ENCODE measurements at places on chromosomes 6 and 20.

DNA sequence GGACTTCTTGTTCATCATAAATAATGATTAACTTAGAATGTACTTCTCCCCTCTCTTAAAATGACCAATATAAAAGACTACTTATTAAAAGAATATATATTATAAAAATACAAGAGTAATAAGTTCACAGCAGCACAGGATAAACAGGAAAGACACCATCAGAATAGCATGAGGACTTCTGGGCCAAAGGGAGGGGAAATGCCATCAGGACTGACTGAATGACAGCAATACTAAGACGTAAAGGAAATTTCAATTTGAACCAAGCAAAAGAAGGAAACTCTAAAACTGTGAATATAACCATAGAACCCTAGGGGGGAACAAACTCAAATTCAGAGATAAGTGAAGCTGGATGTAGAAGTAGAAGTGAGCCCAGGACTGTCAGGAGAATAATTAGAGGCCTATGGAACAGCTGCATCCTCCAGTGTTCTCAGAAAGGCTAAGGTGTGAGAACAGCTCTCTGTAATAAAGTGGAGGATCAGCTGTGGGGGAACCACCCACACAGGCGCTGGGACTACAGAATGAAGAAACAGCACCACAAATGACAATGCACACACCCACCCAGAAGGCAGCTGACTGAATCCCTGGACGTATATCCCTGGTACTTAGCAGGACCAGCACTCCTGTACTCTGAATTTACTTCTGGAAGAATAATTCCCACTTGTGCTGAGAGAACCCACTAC is 37.8 kb downstream of the ZHX3 start:
- DNase-seq: no peak

DNA sequence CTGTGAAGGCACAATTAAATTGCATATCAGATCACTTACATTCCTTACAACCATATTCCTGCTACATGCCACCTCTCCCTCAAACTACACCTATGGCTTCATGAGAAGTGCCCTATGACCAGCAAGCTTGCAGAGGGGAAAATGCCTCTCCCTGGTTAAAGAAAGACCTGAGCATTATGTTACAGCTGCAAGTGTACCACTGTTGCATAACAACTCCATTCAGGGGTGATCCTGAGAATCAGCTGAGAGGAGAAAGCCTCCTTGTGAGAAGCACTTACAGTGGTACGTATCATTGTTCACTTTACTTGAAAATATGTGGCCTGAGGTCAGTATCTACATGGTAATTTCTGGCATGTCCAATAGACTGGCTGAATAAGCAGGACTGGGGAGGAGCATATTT is 20.0 kb downstream of the PDSS2 start:
- no peak for DNase-seq

DNA sequence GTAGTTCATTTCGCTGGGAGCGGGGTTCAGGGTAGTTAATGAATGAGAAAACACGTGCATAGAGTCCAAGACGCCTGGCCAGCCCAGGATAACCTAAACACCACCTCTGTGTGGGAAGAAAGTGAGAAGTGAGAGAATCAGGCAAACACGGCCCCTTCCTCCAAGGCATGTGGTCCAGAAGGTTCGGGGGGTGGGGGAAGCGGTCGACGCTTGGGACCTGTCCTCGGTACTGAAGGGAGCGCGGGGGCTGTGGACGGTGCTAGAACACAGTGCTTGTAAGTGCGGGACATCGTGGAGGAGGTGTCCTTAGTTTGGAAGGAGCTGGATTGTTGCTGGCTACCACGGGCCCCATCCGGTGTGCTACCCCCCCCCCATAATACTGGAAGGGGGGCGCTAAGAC is 1.7 kb upstream of the VSTM2L start:
- no peak for DNase-seq

GRCh38 chr6:159955945-159956361 is 12.9 kb upstream of the IGF2R start:
- DNase-seq: no peak

GRCh38 chr6:4487538-4487937 is 288.7 kb upstream of the CDYL start:
- no peak for DNase-seq

DNA sequence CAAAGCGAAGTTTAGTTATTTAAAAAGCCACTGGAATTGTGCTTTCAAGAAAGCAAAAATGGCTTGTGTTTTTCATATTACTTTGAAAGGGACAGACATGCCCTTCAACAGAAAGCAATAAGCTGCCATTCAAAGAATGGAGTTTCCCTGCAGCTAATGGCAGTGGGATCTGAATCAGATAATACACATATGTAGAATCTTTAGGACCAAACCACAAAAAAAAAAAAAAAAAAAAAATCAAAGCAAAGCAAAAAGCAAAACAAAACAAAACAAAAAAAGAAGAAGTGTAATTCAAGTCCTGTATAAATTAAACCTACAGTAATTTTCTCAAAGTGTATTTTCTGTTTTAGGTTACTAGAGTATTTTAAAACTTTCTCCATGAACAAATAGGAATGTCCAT is 63.6 kb upstream of the ZNF217 start:
- no peak for DNase-seq

GRCh38 chr6:41728073-41728936 is 7.1 kb downstream of the TFEB start:
- no peak for DNase-seq

- DNase-seq: peak; percentile 25
Observed at GRCh38 chr20:58231683-58232082, 3.2 kb upstream of the ANKRD60 start.

GRCh38 chr6:12137480-12137879 is 125.4 kb downstream of the HIVEP1 start:
- DNase-seq: peak; percentile 70

DNA sequence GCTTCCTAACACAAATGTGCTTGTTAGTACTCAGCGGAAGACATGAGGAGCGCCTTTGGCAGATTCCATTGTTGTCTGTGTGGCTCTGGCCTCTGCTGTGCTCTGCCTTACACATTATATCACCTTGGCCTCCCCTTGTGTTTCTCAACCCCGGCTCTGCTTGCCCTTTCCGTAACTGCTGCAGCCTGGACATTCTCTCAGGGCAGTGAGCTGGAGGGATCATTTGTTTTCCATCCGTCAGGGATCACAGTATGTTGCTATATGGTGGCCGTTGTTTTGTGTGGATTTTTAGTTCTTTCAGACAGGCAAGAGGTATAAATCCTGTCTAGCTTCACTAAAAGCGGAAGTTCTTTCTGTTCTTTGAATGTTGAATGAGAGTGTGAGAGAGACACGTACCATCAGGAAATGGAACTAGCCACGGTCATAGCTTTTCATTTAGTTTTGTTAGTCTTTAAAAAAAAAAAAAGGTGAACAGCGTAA is 175.1 kb downstream of the JARID2 start:
- DNase-seq: no peak

DNA sequence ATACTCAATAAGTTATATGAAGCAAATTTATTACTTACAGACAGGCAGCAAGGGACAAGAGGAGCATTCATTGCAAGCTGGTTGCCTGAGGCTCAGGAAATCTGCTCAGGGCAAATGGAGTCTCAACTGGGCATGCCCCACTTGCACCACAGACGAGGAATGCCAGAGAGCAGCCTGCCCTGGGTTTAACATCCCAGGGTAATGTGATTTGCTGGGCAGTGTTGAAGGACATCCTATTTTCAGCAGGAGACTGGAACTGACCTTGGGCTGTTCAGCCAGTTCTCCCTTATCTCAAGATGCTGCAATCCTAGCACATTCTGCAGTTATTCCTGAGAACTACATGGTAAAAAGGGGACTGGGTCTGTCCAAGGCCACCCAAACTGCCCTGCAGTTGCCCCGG is 3.8 kb upstream of the ENTPD6 start:
- DNase-seq: no peak

GRCh38 chr6:12473494-12473893 is 183.3 kb downstream of the EDN1 start:
- DNase-seq: no peak

DNA sequence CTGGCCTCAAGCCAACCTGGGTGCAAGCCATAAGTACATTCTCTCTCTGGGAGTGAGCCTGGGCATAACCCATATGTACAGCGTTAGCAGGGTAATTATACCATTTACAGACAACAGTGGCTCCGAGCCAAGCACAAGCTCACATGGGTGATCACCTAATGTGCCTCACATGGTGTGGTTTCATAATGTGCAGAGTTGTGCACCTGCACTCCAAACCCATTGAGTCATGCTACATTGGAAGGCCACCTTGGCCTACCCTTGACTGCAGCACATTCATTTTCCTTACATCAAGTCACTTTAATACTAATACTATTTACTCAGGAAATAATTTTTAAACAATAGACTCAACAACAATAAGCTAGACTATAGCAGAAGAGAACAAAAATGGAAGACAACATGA is 194.5 kb upstream of the PLN start:
- DNase-seq: no peak

DNA sequence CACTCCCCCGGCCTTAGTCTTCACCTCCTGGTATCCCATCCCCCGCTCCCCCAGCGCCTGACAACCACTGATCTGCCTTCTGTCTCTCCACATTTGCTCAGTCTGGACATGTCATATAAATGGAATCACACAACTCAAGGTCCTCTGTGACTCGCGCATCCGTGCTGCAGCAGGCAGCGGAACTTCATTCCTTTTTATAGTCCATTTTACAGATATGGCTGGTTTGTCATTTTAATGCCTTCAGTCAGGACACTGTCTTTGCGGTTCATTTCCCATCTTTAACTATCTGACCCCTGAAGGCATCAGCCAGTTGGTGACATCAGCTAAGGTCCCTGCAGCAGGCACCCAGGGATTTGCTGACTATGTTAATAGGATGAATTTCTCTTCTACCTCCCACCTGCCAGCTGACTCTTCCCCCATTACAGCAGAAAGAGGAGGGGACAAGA is 125.7 kb downstream of the ZMYND8 start:
- DNase-seq: peak; percentile 39

- DNase-seq: no peak
Observed at GRCh38 chr6:13544454-13545186, 29.8 kb upstream of the SIRT5 start.

DNA sequence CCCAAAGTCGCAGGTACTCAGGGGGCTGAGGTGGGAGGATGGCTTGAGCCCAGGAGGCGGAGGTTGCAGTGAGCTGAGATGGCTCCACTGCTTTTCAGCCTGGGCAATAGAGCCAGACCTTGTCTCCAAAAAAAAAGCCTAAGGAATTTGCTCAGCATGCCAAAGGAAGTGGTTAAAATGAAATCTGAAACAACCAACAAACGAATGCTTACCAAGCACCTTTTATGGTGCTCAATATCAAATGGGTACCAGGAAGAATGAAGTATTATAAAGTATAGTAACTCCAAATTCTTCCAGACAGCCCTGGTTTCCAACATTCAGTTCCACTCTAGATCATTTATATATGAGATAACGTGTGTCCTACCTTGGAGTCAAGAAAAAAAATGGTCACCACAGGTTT is 14.0 kb downstream of the GMDS start:
- peak; percentile 47 for DNase-seq

GRCh38 chr6:26327450-26328264 is 37.3 kb upstream of the BTN3A2 start:
- peak; percentile 86 for DNase-seq

Data from EL (cell line).